ENCODE measurements at places on chromosomes 12 and 14.

- no peak for DNase-seq
Measured at GRCh38 chr14:69675245-69675583, 63.8 kb downstream of the SUSD6 start.

DNA sequence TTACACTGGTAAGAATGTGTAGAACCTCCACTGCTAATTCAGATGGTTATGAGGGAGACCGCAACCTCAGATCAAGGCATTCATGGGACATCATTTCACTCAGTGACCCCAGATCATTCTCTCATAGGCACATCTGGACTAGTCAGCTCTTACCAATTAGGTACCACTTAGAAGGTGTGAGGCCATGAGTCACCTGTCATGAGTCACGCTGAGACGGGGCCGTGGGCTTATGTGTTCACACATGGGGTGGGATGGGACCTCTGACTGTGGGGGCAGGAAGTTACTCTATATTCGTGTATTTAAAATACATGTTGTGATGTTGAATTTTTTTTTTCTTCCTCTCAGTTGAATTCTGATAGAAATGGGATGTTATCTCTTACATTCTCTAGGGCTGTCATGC, 55.9 kb downstream of the CCDC92 start:
- DNase-seq, result peak; percentile 81

- DNase-seq, result no peak
Measured at GRCh38 chr12:116639765-116640164, 80.6 kb downstream of the MAP1LC3B2 start.

- no peak for DNase-seq
Measured at GRCh38 chr14:57493467-57494181, at the start of gene CCDC198. CCDC198 (minus strand) TSS chr14:57493857; CDS start chr14:57493715, 142 bp downstream.

- no peak for DNase-seq
Measured at GRCh38 chr14:105912641-105913180, 386.3 kb downstream of the TMEM121 start.

- DNase-seq, result no peak
Measured at GRCh38 chr12:79083181-79083580, 218.6 kb downstream of the SYT1 start.

DNA sequence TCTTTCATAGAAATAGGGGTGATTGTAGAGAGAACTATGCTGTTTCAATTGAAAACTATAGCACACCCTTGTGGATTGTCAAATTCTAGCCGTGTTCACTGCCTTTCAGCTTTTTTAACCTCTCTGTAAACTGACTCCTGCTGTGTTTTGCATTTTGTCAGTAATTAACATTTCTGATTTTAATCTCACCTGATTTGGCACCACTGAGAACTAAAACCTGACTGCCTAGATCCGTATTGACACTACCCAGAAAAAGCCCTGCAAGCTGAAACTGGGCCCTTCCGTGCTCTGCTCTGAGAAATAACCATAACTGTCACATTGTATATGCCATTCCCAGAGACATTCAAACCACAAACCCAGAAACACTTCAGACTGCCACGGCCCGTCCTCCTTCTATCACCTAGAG, 26.6 kb upstream of the ETV6 start:
- DNase-seq, result no peak

DNA sequence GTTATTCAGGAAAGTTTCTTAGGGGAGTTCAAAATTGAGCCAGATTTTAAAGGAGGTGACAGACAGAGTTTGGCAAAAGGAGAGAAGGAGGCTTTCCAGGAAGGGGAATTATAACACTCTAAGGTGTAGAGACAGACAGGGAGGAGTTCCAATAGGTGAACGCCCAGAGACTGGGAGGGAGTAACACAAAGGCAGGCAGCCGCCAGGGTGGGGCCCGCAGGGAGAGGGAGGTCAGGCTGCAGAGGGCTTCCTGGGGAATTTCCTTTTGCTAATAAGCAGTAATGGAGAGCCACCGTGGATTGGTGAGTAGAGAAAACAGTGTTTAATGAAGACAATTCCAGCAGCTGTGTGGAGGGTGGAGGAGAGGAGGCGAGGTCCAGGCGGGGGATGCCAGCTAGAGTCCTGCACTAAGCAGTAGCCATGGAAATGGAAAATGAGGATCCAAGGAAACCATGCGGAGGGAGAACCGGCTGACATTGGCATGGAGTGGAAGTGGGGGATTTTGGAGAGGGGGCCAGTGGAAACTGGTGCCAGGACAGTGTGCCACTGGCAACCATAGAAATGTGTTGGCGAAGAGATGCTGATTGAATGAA, 22.2 kb downstream of the GRIN2B start:
- DNase-seq, result no peak

DNA sequence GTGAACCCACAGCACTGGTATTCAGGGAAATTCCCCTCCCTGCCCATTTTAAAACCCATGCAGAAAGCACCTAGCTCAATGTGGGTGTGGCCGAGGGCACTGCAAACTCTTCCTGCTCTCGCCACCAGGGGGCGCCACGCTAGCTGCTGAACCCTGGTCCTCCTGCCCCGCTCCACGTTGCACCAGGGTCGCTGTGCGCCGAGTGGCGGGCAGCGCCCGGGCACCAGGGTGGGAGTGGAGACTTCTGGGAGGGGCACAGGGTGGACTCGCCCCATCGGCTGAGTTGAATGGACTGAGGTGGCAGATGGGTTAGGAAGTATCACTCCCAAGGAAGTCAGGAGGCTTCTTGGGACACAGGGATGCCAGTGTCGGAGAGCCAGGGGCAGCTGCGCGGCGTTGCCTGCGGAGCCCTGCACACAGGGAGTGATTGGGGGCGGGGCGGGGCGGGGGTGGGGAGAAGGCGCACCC, 48.1 kb upstream of the BCL11B start:
- DNase-seq, result peak; percentile 81

- peak; percentile 37 for DNase-seq
Measured at GRCh38 chr14:97707603-97708002, 910.4 kb downstream of the VRK1 start.

GRCh38 chr12:122244565-122245371, 18.9 kb upstream of the DIABLO start:
- DNase-seq, result no peak

- no peak for DNase-seq
Measured at GRCh38 chr12:96493106-96493505, 3.7 kb downstream of the CFAP54 start.

- no peak for DNase-seq
Measured at GRCh38 chr14:96515731-96516130, 13.5 kb downstream of the PAPOLA start.

GRCh38 chr12:48030173-48030650, 25.9 kb upstream of the COL2A1 start:
- DNase-seq, result no peak

DNA sequence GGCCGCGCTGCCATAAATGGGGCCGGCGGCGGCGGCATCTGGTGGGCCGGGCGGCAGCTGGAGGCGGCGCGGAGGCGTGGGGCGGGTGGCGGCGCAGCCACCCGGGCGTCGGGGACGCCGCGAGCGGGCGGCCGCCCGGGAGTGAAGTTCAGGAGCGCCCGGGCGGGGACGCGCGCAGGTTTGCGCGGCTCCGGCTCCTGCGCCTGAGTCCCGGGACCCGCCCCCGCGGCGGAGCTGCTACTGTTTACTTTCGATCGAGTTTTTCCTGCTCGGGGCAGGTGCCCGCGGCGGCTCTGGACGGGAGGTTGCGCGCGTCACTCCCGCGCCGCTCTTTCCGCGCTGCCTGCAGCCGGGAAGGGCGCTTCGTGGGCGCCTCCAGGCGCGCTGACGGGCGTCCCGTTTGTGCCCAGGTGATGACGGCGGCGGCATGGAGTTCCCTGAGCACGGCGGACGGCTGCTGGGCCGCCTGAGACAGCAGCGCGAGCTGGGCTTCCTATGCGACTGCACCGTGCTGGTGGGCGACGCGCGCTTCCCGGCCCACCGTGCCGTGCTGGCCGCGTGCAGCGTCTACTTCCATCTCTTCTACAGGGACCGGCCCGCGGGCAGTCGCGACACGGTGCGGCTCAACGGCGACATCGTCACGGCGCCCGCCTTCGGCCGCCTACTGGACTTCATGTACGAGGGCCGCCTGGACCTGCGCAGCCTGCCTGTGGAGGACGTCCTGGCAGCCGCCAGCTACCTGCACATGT, at the start of gene ZBTB42:
TSS of gene ZBTB42 (plus strand) at position 331 of the 749 bp plus-strand sequence. CDS start at position 428, 97 bp downstream.
- peak; percentile 71 for DNase-seq

DNA sequence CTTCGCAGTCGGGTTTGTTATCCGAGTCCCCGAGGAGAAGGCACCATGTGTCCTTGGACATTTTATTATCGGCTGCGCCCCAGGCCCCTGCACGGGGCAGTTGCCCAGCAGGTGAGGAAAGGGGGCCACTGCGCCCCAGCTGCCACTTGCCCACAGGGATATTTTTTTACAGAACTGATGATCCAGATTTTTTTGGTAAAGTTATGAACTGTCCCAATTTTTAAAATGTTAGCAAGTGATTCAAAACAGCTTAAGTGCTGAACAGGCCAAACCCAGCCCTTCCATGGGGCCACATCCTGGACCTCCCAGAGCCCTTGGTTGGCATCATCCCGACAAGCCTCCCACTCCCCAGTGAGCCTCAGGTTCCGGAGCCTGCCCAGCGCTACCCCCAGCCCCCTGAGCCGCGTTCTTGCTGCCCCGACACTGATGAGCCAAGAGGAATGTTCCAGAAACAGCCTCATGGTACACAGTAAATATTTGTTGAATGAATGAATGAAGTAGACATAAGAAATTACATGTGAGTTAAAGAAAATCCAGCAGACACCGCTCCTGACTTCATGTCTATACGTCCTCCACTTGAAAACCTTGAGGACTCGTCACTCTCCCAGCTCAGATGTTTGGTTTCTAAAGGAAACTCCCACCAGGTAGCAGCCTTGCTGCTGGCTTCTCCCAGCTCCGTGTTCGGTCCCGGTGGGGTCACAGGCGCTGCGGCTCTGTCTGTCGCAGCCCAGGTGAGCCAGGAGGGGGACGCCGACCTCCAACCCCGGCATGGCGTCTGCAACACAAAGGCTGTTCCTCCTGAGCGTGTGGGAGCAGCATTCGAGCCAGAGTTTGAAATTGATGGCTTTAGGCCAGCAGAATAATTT, 88.5 kb downstream of the ADGRD1 start:
- no peak for DNase-seq

DNA sequence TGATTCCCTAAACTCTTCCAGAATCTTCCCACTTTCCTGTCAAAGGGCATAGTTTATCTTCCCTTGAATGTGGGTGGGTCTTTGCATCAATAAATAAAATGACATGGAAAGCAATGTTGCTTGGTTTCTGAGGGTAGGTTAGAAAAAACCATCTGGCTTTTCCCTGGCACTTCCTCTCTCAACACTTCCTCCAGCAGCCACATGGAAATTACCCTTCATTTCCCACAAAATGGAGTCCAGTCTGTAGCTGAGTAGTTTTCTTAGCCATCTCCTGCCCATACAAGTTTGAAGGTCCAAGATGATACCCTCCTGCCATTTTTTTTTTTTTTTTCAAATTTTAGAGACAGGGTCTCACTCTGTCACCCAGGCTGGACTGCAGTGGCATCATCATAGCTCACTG, 11.1 kb upstream of the NDUFA12 start:
- DNase-seq, result no peak

DNA sequence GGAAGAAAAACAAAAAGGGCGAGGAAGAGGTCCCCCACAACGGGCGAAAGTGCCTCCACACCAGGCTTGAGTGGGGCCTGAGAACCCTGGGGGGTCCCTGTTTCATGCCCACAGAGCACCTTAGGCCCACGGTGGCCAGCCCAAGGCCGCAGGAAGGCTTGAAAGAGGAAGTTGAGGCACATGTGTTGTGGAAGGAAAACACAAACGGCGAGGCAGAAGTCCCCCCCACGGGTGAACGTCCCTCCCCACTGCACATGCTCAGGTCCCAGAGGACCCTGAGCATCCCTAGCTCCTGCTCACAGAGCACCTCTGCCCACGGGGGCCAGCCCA, 371.5 kb downstream of the ALG10 start:
- DNase-seq, result no peak

GRCh38 chr14:105201156-105201924, 20.2 kb upstream of the NUDT14 start:
- DNase-seq, result no peak

DNA sequence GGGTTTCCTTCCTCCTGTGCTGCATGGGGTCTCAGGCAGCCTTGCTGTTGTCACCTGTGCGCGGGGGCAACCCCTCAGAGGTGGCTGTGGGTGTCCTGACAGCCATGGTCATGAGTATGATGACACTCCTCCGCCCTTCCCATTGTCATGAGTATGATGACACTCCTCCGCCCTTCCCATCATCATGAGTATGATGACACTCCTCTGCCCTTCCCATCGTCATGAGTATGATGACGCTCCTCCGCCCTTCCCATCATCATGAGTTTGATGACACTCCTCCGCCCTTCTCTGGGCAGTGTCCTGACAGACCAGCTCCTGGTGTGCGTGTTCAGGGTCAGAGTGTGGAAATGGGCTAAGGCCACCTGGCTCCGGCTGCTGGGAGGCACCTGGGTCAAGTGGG, 40.0 kb downstream of the FBRSL1 start:
- no peak for DNase-seq

GRCh38 chr12:62848418-62848817, 86.5 kb downstream of the PPM1H start:
- DNase-seq, result peak; percentile 16

- DNase-seq, result no peak
Measured at GRCh38 chr14:33800735-33801163, 150.1 kb downstream of the EGLN3 start.

- DNase-seq, result peak; percentile 30
Measured at GRCh38 chr12:107356266-107356936, 263.1 kb upstream of the CRY1 start.

DNA sequence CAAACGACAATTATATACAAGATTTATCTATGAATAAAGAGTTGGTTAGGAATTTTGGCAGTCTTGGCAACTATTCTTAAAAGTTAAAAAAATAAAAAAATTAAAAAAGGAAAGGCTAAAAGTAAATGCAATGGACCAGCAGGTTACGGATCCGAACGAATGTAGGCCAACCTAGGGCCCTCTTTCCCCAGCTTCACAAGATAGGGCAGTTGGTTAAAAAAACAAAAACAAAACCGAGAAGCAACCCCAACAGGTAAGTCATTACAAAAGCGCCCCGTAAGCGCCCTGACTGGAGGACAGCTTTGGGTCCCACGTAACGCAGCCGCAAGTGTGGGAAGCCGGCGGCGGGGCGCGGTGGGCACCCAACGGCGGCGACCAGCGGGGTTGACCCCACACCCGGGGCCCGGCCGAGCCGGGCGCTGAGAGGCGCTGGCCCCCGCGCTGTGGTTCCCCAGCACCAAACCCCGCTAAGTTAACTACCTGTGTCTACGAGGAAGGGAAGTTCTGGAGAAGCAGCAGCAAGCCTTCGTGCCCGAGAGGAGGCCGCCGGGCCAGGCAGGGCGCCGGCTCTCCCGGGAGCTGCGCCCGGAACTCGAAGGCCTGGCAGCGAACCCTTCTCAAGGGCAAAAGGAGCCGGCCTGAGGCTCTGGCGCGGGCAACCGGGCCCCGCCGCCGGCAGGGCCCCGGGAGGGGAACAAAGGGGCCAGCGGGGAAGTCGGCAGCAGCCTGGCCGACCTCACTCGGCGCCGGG, 882 bp downstream of the HECTD1 start:
- DNase-seq, result peak; percentile 84

GRCh38 chr14:104515059-104515810, 64.3 kb upstream of the C14orf180 start:
- no peak for DNase-seq
